GM04504 (cell line): ENCODE measurements at places on chromosomes 5 and 9.

DNA sequence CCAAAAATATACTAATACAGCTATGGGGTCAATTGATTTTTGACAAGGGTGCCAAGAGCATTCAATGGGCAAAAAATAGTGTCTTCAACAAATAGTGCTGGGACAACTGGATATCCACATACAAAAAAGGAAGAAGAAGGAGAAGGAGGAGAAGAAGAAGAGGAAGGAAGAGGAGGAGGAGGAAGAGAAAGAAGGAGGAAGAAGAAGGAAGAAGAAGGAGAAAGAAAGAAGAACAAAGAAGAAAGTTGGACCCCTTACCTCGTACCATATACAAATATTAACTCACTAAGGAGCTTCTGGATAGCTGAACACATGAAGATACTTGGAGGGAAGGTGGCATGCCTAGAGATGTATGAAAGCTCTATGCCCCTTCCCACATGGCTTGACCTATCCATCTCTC is 17.2 kb upstream of the DELE1 start:
- no peak for DNase-seq

DNA sequence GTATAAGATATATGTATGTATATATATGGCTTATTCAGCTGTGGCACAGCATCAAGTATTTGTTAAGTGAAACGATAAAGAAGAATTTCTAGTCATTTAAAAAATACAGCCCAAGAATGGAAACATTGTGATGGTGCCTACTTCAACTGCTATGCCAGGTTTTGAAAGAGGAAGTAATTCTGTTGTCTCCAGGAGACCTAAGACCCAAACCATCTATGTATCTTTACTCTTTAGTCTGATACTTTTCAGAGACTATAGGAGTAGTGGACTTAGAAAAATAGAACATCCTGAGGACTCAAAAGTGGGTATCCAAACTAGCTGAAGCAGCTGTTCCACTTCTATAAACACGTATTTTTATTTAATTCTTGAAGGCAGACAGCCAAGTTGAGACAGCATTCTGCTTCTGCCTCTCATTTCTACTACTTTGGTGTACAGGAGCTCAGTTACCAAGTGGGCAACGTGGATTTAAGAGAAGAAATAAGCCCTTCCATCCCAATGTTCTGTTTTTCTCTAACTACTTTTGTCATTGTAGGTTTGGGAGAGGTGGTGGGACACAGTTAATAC is 110.7 kb downstream of the RPS23 start:
- DNase-seq = no peak

GRCh38 chr9:117300371-117301110 is 114.3 kb downstream of the ASTN2 start:
- no peak for DNase-seq

DNA sequence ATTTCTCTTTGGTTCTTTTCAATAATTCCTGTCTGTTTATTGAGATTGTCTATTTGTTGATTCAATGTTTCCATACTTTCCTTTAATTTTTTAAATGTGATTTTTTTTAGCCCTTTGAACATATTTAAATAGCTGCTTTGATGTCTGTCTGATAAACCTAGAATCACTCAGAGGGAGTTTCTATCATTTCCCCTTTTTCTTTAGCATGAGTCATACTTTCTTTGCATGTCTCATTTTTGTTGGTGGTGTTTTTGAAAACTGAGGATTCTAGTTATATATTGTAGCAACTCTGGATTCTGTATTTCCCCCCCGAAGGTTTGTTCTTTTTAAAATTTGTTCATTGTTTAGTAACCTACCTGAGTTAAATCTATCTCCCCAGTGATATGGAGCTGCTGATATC is 24.2 kb upstream of the ZNF618 start:
- DNase-seq = no peak

- no peak for DNase-seq
Observed at GRCh38 chr5:93608855-93609254, 25.8 kb downstream of the NR2F1 start.

DNA sequence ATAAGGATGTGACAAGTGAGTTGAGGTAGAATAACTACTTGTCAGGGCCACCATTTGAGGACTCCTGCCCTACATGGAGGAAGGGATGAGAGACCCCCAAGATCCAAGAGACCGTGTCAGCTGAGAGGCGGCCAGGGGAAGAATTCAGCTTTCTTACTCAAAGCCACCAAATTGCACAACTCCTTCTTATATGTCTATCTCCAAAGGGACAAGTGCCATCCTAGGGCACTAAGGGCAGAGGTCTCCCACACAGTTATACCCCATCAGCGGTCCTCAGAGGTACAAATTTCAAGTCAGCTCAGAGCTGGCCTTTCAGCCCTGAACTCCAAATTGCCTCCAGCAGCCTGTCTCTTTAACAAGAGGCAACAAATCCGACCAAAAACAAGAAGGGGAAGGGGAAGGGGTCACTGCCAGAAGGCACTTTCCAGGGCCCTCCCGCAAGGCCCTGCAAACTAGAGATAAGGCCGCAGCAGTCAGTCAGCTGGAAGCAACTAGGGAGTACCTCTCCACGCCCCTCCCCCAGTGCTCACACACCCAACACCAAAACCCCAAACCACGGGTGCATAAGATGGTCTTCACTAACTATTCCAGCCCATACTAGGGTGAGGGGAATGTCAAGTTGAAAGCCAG is 6.1 kb upstream of the STOML2 start:
- DNase-seq = no peak

DNA sequence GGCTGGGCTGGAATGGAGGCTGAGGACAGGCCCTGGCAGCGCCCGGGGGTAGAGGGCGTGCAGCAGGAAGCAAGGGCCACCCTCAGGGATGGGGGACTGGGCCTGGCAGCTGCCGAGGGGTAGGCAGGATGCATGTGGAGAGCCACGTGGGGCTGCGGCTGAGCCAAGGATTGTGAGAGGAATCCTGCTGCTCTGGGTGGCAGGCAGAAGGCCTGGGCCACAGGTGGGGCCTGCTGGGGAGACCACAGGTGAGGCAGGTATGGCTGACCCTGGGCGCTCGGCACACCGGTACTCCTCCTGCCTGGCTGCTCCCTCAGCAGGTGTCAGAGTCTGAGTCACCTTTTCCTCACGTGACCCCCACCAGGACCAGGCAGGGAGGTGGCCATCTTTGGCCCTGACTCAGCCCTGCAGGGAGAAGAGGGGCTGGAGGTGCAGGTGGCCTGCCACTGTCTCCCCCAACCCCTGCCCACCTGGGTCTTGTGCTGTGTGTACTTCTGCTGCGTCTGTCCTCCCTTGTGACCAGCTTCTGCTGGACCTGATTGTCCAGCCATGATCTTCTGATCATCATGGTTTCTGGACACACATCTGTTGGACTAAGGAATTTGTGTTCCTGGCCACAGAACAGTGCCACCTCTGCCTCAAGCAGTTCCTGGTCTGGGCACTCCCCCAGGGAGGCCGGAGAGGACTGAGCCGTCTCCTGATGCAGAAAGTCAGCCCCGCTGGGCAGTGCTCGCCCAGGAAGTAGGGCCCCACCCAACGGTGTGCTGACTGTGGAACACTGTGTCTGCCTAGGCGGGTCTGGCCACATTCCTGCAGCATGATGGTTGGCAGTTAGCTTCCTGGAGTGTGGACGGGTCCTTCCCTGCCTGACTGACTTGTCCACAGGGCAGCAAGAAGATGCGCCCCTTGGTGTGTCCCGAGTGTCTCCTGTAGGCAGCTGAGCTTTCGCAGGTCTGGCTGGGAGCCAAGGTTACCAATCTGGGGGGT is 6.4 kb downstream of the ARRDC1 start:
- DNase-seq = peak; percentile 56

GRCh38 chr9:99593610-99594009 is 228.1 kb upstream of the NR4A3 start:
- DNase-seq = no peak

DNA sequence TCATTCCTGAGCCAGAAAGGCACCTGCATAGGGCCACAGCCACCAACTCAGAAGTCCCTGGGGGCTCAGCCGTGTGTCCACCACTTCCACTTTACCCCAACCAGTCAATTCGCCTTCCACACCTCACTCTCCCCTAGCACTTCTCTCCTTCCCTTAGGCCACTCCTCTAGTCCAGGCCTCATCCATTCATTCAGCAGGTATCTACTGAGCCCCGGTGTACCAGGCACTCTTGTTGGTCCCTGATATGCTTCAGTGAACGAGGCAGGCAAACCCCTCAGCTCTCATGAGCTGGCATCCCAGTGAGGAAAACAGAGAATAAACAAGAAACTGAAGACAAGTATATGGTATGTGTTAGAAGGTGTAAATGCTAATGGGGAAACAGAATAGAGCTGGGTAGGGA is 28.7 kb downstream of the NDUFA8 start:
- DNase-seq = no peak

DNA sequence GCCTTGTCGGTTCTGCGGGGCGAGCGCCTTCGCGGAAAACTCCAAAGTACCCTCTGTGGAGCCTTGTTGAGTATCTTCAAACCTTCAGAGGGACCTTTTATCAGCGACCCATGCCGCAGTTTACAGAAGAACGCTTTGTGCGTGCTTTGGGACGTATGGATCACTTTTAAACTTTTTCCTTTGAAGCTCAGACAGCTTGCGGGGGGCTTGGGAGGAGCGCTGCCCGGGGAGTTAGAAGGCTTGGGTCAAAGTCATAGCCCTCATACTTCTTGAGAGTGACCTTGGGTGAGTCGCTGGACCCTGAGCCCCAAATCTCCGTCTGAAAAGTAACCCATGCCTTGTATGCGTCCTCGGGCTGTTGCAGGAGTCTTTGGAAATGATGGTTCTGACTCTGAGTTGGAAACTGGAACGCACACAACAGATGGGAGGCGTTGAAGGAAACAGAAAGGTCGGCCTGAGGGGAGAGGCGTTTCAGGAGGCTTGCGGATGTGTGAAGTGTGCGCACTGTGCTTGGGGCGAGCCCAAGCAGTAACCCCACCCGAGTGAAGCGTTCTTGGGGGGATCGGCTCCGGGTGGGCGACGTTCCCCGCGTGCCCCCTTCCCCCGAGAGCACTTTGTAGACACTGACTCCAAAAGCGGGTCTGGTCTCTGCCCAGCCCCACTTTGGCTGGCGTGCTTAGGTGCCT is 661 bp upstream of the SLC25A51 start:
- no peak for DNase-seq

DNA sequence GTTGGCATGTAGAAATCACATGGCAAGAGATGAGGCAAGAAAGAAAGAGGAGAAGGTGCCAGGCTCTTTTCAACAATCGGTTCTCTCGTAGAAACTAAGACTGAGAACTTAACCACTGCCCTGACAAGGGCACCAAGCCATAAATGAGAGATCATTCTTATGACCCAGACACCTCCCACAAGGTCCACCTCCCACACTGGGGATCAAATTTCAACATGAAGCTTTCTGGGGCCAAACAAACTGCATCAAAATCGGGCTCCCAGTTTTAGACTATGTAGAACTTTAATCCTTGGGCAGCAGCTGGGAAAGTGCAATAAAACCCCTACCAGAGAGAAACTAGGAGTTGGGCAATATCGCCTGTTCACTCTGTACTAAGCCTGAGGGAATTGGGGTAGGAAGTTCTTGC is 150.2 kb upstream of the CCDC152 start:
- no peak for DNase-seq

- no peak for DNase-seq
Observed at GRCh38 chr5:26791021-26791420, 247.4 kb downstream of the CDH9 start.

GRCh38 chr5:86997516-86997915 is 270.2 kb upstream of the RASA1 start:
- no peak for DNase-seq

GRCh38 chr5:139708434-139708861 is 60.3 kb downstream of the CXXC5 start:
- no peak for DNase-seq

DNA sequence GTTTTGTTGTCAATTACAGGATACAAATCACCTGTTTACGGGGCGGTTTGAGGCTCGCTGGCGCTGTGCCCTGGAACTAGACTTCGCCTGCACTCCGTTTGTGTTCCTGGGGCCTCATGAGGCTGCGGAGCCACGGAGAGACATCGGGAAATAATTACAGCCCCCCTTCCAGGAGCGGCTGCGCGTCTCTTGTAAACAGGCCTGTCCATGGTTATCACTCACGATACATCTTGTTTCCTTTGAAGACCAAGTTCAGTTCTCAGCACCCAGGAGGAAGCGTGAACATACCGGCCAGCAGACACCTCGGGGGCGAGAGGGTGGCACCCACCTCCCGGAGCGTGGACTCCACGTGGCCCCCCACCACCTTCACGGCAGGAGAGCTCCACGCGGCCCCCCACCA is 297.1 kb upstream of the IRX4 start:
- no peak for DNase-seq

DNA sequence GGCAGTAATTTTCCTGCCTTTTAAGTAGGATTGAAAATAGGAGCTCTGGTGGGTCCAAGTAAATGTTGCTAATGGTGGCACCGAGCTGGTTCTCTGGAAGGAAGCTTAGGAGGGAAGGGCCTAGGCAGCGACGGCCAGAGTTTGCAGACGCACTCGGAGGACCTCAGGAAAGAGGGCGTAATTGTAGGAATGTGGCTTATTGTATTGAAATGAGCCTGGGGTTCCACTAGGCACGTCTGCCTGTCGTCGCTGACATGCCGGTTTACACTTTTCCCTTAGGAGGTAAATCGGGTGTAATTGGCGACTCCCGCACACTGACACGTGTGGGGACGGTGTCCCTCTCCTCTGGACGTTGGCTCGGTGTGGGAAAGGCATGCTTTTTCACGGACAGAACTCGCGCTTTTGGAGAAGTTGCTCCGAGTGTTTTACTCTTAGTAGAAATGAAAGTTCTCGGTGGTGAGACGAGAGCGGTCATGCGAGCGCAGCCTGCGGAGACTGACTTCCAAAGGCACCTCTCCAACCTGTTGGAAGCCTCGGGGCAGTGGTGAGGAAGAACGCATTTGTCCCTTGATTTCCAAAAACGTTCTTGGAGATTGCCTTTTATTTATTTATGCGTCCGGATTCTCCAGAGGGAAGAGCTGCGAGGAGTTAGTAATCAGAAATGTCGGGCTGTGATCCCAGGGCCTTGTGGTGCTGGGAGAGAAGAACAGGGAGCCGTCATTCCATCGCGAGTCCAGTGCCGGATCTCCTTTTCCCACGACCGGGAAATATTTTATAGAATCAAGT is 1.3 kb downstream of the NR4A3 start:
- DNase-seq = no peak

DNA sequence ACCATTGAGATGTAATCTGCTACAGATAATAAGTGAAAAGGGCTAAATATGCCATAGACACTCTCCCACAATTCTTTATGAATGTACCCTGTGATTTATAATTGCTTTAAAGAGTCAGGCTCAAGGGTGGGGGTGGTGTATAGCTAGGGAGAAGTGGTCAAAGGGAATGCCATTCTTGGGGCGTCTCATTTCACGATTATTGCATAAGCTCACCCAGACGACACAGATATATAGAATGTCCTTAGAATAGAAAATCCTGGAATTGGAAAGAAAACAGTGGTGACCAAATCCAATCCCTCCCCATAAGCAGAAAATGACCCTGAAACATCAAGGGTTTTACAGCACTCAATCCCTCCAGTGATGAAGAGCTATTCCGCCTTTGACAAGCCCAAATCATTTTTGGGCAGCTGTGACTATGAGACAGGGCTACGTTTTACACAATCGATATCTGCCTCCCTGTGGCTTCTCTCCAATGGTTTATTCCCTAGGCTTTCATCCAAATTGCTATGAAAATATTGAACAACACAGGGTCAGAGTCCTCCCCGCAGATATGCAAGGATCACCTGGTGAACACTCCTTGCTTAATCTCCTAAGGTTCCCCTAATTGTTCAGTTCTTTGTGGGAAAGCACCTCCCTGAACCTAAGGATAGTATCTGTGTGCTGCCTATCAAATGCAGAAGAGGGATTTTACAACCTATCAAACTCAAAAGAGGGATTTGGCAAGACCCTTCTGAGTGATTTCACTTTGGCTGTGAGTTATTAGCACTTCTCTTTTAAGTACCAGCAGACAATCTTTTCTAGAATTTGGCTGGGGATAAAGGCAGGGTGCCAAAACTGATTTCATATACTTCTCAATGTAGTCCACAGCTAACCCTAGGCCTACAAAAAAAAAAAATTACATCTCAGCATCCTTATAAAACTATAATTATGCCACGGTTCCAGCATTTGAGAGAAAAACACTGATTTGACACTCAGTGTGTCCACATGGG is 144.9 kb upstream of the CDH6 start:
- no peak for DNase-seq
